ENCODE measurements at places on chromosomes 16 and 17. TPM values are rescaled to one million over a fixed set of nuclear protein-coding genes. Genes with fewer than 3 reads are reported as not detected.

DNA sequence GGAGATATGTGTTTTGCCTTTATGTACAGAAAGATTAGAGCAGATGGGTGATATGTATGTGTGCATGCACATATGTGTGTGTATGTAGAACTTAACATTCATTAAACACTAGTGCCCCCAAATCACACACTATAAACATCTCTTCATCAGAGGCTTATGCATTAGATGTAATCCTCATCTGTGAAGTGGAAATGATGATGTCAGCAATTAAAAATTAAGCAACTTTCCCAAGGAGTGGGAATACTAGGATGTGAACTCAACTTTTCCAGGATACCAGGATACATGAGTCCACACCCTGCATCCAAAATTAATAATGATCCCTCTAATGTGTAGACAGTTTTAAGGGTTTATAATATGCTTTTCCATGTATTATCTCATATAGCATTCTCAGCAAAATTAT is 127.7 kb upstream of the ADAMTS18 start:
- DNase-seq, result no peak

DNA sequence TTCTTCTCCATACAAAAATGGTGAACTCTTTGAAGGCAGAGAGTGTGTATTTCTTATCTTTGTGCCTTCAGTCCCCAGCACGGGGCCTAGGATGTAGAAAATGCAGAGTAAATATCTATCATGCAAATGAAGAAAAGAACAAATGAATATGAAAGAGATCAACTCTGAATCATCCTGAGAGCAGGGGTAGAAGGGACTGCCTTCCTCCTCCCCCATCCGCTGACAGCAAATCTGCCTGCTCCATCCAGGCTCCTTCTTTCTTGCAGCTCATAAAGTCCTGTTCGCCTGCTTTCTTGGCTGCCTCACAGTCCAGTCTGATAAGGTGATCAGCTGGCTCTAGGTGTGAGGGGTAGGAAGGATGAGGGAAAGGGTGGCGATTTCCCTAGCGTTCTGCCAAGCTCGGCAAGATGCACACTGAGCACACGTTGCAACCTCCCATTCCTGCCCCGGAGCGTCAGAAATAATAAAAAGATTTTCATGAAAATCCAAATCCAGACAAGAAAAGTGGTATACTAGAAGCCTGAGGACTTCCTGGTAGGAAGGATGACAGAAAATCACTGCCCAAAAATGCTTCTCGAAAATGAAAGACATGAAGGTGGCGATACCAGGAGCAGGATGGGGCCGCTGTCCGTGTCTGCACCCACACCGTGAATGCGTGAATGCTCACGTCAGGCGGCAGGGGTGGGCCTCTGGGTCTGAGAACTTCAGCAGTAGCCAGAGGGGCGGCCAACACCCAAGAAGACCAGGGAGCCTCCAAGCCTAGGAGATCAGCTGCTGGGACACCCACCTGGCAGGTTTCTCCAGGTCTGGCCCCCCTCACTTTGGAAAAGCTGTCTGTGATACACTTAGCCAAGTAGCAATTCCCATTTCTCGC is 67.1 kb downstream of the VPS53 start:
- DNase-seq, result no peak

The C17orf113 gene
- total RNA-seq, result 0.43 TPM

DNA sequence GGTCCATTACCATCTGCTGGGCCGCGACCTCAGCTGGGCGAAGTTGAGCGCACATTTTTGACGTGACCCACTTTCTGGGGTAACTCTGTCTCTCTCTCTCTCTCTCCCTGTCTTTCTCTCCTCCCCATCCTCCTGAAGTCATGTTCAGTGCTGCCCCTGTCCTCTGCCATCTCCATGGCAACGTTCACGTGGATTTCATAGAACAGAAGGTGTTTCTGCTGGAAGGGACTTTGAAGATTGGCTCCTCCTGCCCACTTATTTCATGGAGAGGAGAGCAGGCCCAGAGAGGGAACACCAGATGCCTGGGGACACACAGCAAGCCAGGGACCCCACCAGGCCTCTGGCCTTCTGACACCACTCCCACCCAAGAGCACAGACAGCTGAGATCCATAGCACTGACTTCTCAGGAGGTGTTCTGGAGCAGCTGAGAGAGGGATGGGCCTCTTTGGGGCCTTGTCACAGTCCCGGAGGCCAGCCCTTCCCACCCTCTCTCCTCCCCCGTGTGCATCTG is 4.2 kb upstream of the CCNF start:
- no peak for DNase-seq

DNA sequence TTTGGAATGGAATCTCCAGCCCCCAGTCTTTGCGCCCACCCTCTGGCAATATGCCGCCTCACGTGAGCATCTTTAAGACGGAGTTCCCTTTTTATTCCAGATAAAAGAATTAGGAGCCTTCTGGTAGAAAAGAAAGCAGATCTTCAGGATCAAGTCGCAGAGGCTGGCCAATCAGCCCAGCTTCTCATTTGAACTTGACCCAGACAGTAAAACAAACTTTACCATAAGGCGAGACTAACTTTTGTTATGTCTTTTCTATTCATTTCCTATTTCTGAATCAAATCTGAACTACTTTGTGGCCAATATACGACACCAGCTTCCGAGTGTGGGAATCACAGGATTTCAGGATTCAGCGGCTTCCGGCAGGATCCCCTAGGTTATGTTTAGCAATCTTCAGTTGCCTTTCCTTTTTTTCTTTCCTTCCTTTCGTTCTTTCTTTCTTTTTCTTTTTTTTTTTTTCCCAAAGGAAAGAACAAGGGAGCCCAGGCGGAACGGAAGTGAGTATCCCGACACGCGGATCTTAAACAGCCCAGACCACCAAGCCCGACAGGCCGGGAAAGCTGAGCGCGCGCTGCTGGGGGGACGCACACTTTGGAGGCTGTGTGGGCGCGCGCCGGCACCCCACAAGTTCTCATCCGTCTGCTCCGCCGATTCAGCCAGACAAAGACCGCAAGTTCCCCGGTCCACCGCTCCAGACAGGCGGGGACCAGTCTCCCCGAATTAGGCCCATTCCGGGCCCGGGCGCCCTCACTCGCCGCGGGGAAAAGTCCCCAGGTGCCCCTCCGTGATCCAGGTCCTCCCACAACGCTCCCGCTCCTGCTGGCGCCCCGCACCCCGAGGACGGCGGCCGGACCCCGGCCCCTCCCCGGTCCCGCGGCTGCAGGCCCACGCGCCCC is 633 bp downstream of the TBC1D16 start:
- DNase-seq, result no peak

- DNase-seq, result no peak
Observed at GRCh38 chr16:23107936-23108335, 41.3 kb downstream of the USP31 start.

GRCh38 chr16:73365016-73365551 is 317.2 kb upstream of the ZFHX3 start:
- DNase-seq, result no peak

The GNG13 gene
- total RNA-seq, result not detected

DNA sequence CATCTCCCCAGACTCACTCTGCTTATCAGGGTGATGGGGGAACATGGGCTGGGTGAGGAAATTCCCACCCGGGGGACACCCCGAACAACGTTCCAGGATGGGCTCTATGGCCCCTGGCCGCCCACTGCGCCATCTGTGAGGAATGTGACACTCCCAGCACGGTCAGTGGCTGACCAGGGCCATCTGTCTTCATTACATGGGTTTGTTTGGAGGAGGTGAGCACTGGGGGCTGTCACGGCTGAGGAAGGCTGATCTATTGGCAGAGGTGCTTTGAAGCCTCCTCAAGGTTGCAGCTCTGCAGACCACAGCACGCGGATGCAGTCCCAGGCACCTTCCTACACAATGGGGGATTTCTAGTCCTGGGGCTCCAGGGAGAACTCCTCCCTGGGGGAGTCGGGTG is 214.1 kb upstream of the FOXF1 start:
- no peak for DNase-seq
